CMK (cell line): ENCODE measurements at places on chromosomes 5 and 9.

DNA sequence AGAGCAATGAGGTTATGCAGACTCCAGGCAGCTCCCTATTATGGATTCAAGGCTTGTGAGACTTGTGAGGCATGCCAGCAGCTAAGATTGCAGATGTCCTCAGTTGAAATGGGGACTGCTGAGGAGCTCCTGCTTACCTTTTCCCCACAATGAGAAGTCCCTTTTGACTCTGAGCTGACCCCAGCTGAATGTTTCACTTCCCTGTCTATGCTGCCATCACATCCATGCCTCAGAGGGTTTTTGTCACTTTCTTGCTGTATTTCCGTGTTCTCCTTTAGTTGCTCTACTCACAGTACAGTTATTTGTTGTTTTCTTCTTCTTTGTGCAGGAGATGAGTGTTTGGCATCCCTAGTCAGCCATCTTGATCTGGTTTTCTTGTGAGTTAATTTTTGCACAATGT lies 18.8 kb upstream of the OR2S2 start:
- no peak for DNase-seq

GRCh38 chr9:38692707-38693106 lies 27.2 kb downstream of the FAM240B start:
- no peak for DNase-seq

- no peak for DNase-seq
Measured at GRCh38 chr5:53219174-53219573, 109.6 kb upstream of the MOCS2 start.

DNA sequence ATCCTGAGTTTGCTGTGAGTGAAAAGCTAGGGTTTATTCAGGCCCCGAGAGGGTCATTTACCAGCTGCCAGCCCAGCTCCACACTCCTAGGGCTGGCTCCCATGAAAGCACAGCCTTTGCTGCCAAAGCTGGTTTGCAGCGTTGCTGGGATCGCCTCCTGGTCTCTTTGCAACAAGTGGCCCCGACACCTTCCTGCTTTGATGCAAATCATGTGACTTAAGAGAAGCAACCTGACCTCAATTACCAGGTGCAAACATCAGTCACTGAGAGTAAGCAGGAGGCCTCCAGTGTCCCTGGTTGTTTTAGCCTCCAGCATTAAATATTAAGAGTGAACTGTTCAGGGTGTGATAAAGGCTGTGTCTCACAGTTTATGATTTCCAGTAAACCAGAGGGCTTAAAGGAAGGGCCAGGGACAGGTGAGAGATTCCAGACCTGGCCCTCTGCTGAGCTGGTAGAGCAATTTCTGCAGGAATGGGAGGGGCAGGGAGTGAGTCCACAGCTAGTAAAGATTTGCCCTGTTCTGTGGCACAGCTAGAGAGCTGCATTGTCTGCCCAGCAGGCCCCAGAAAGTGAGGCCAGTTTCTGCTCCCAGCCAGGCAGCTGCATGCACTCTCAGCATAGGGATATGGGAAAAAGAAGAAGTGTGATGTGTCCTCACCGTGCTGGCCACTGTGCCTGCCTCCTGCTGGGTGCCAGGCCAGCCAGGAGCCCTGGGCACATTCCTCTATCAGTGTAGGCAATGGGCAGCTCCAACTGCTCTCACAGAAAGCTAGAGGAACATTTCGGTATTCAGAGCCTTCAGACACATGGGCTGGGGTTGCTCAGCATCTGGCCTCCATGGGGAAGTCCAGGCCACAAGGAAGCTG lies 58.0 kb downstream of the SLC22A5 start:
- DNase-seq: no peak

DNA sequence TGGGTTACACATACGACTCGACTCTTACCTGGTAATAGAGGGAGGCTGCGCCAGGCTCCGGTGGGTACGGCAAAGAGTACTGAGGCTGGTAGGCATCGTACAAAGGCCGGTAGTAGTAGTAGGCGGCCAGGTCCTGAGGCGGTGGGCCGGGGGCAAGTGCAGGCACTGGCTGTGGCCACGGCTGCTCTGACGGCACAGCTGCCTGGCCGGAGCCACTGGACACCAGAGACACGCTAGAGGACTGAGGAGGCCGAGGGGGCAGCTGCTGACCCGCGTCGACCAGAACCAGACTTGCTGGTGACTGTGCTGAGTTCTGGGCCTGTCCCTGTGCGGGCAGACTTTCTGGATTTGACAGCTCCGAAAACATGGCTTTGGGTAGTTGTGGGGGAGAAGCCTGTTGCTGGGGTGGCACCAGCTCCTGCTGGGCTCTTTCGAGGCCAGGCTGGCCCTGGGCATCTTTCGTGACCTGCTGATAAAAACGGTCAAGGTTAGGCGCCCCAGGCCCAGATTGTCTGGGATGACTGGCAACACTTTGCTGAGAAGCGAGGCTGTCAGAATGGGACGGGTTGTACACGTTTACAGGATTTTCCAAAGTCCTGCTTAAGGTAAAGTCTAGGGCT lies 8.7 kb downstream of the SEC16A start:
- DNase-seq: no peak

- peak; percentile 35 for DNase-seq
Measured at GRCh38 chr5:126884269-126884819, 107.4 kb downstream of the LMNB1 start.

- no peak for DNase-seq
Measured at GRCh38 chr5:125575171-125575890, 828.9 kb upstream of the ZNF608 start.

- DNase-seq: no peak
Measured at GRCh38 chr5:169576181-169576598, 7.4 kb upstream of the SPDL1 start.
